ENCODE measurements at places on chromosomes 2 and 18.

- no peak for DNase-seq
Measured at GRCh38 chr2:8543383-8544170, 138.3 kb upstream of the ID2 start.

DNA sequence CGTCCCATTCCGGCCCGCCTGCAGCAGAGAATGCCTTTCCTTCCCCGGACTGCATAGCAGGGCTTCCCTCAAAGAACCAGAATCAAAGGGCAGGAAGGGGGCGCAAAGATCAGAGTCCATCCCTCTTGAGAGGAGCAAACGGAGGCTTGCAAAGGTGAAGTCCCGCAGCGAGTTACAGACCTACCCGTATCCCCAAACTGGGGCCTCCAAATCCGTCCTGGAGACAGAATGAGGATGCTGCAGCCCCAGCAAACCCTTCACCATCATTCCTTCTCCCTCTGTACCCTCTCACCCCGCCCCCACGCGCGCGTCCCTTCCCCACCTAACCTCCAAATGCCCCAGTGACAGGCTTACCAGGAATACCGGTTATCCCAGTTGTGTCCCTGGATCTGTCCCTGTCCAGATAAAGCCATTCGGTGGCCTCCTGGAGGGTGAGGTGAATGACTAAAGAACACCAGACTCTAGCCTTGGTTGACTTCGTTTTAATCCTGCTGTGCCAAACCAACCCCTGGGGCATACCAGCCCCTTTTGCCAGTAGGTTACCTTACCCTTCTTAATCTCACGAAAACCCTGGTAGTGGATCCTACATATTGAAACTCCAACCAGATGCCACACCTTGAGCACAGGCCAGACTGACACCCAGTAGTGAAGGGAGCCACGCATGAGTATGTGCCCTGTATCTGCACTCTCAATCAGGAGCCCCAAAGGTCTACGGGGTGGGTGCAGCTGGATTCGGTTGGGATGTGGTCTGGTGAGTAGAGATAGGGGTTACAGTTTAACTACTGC lies 961 bp upstream of the SLC40A1 start:
- DNase-seq: peak; percentile 73

DNA sequence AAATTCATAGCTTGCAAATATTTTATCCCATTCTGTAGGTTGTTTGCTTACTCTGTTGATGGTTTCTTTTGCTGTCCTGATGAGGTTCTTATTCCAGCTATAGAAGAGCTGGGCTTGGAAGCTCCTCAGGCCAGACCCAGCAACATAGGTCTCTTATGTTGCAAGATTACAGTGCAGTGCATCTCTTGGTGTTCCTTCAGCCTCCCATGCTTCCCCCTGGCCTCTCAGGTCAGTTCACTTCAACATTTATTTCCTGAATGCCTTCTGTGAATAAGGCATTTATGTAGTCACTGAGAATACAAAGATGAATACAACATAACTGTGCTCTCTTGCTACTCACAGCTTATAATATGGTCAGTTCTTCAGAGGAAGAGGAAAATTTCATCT lies 179.0 kb upstream of the SLC39A10 start:
- no peak for DNase-seq

DNA sequence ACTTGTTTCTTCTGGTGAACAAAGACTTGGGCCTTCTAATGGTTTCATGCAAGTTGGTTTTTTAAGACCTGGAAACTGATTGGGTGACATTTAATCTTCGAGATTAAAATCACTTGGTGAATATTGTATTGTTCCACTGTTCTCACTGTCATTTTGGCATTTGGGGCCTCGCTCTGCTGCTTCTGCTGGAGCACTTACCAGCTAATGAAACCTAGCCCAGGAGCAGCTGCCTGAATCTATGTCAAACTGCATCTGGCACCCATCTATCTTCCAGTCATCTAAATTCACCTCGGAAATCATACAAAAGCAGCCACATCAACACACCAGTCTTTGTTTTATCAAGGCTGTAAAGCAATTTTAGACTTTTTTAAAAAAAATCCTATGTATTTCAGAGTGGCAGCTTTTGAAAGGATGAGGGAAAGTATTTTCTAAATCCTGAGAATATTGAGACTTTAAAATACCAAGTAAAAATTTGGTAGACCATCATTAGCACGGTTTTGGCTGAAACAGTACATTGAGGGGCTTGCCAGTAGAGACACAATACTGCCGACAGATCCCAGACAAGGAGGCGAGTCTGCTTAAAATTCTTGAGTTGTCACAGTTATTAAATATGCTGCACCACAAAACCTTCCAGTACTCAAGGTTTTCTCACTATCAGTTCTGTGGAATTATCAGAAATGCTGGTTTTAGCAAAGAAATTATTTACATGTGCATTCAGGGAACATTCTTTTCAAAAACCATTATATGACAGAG lies 26.1 kb upstream of the SERTAD2 start:
- DNase-seq: no peak

GRCh38 chr18:79728931-79729586 lies 49.5 kb downstream of the CTDP1 start:
- no peak for DNase-seq

DNA sequence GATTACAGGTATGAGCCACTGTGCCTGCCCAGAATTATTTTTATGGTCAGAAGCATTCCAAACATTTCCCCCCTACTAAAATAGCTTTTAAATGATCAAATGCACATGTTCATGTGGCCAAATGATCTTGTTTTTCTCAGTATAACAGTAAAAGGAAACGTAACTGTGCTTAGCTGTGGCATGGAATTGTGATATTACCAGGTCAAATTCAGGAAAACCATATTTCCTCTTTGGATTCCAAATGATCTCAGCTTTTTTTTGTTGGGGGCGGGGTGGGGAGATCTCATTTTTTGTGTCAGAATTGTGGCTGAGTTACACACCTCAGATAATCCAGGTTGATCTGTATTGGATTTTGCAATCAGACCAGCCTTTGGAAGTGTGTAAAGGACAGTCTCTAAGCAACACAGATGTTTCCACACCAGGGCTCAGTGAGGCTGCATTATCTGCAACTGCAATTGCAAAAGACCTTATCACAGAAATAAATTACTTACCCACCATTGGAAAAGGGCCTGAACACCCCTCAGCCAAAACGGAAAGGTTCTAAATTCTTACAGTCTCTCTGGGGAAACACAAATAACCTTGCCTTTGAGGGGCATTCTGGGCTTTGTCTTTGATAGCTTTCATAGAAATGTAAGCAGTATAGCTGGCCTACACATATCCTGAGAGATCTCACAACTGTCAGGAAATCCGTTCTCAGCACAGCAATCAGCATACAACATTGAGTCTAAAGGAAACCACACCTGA lies 8.4 kb downstream of the CASP10 start:
- DNase-seq: no peak

GRCh38 chr2:215540658-215541057 lies 104.8 kb upstream of the FN1 start:
- DNase-seq: no peak

GRCh38 chr18:67451960-67452359 lies 64.6 kb downstream of the DSEL start:
- DNase-seq: no peak

- no peak for DNase-seq
Measured at GRCh38 chr2:190320696-190321095, 1.1 kb upstream of the HIBCH start.

GRCh38 chr2:109447251-109447661 lies 166.5 kb downstream of the SEPTIN10 start:
- DNase-seq: peak; percentile 24

DNA sequence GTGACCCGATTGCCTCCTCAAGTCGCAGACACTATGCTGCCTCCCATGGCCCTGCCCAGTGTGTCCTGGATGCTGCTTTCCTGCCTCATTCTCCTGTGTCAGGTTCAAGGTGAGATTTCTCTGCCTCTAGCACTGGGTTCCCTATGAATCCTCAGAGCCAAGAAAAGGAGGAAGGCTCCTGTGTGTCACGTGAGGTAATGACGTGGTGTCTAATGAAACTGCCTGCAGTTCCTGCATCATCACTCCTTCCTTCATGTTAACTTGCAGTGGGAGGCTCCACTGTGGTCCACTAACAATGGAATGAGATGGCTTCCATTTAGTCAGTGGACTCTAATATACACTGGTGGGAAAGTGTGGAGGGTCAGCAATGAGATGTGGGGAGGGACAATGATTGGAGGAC lies 559 bp downstream of the REG3G start:
- DNase-seq: no peak

GRCh38 chr2:239201884-239202283 lies 198.9 kb downstream of the HDAC4 start:
- DNase-seq: no peak

GRCh38 chr2:43171789-43172188 lies 54.6 kb downstream of the ZFP36L2 start:
- no peak for DNase-seq

DNA sequence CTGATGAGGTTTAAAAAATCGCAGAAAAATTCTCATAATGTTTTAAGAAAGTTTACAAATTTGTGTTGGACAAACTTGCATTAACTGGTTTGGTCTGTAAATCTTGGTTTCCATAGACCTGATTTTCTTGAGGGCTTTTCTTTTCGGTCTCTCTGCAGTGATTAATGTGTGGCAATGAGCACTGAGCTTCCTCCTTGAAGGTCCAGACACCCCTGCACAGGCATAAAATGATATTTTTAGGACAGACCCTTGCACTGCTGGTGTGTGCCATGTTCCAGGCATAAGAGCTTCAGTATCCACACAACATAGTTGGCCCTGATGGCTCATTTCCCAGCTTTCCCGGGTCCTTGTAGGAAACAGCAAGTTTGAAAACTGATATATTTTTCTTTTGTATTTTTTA lies 33.7 kb downstream of the MRPL33 start:
- no peak for DNase-seq

- DNase-seq: peak; percentile 87
Measured at GRCh38 chr2:84880645-84881521, at the start of gene TRABD2A. Gene TRABD2A, minus strand, starts transcription at chr2:84881084. Its CDS starts 45 bp downstream, at chr2:84881039.

GRCh38 chr18:46134920-46135675 lies 30.9 kb downstream of the HAUS1 start:
- DNase-seq: no peak

- DNase-seq: no peak
Measured at GRCh38 chr2:235877275-235877802, 290.8 kb downstream of the GBX2 start.

DNA sequence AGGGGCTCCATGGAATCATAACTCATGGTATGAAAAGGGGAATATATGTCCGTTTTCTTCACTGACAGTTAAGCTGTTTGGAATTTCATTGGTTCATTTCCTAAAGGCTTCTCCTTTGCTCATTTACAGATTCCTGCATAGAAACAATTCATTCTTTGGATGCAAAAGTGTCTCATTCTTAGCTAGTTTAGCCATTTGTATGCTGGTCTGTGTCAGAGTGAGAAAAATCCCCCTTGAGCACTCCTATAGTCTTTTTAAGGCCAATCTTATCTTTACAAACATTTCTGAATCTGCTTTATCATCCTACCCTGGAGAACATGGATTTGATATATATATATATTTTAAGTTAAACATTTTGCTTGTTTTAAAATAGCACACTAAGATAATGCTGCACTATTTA lies 1260.9 kb upstream of the NRXN1 start:
- no peak for DNase-seq

GRCh38 chr18:58464104-58464625 lies 164.7 kb downstream of the ALPK2 start:
- no peak for DNase-seq

DNA sequence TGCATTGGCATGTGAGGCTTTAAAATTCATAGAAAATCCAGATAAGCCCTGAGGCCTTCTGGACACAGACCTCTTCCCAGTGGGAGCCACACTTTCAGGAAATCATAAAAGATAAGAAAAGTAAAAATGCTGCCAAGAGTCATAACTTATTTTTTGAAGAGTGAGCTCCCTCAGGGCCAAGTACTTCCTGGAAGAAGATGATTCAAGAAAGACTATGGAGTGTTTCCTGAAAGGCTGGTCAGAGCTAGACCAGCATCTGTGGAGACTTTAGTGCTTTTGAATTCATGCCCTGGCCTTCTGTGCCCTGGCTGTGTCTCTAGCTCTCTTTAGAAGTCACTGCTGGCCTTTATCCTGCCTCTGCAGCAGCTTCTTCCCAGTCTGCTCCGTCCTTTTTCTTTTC lies 6.4 kb upstream of the XDH start:
- DNase-seq: no peak

DNA sequence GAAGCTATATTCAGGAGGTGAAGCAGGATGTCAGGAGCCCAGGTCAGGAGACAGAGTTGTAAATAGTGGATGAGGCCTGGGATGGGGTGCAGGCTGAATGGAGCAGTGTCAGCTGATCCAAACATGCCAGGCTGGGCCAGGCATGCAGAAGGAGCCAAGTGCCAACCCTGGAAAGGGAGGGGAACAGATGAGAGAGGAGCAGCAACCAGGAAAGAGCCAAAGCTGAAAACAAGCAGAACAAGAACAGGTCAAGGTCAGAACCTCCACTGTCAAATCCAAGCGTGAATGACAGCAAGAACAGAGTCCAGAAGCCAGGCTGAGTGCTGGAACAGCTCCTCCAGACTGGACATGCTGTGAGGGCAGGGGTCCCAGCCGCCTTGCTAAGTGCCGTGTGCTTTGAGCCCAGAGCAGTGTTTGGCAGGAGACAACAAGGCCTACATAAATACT lies 49.2 kb upstream of the PPP1CB start:
- no peak for DNase-seq
